Transverse colon (tissue), 4 donors: ENCODE measurements at places on chromosomes 6 and 20.

GRCh38 chr6:134678436-134678889, 271.4 kb downstream of the ALDH8A1 start:
- DNase-seq: peak; percentile 86

DNA sequence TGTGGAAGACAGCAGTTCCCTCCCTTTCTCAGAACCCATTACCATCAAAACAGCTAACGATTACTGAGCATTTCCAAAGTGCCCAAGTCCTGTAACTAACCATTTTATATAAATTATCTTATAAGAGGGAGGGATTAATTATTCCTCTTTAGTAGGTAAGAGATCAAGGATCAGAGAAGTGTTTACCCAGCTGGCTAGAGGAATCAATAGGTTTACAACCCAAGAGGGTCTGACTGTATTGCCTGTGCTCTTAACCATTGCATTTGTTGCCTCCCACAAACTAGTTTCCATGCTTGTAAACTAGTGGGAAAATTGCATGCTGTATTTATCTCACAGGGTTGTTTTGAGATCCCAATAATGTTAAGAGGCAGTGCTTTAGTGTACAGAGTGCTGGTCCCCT, 3.7 kb upstream of the DBNDD2 start:
- DNase-seq: no peak

GRCh38 chr20:46206025-46206424, 87.9 kb downstream of the CD40 start:
- DNase-seq: peak; percentile 29

- DNase-seq: no peak
These were observed 5.0 kb downstream of the BEND6 start for GRCh38 chr6:56959938-56960337.

DNA sequence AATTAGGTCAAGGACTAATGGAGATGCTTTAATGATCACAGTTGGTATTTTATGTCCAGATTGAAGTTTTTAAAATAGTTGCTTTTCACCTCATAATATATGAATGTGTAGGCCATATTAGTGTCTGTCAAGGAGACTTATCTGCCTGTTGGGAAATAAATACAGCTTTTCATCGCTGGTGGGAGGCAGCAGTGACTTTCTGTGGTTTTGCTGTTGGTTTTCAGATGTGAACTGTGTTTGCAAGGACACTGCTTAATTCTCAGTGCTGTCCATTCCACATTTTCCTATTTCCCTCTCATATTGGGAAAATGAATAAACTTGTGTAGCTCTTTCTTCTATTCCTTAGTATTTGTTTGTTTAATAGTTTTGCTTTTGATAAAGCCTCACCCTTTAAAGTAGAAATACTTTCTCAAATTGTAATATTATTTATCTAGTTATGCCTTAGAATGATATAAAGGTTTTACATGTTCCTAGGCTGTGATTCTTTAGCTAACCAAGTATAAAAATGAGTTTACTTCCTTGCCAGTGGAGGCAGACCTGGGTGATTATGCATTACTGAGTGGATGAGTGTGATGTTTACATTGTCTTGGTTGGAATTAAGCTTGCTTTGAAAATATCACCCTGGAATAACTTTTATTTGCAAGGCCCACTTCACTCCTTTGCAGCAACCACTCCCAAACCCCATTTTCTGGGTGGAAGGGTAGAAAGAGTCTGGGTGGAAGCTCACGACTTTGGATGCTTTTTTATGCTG, 3.3 kb downstream of the PLCB4 start:
- DNase-seq: no peak

GRCh38 chr6:55014321-55015088, 159.8 kb upstream of the HCRTR2 start:
- DNase-seq: no peak

- DNase-seq: no peak
These were observed 1.2 kb upstream of the SPATS1 start for GRCh38 chr6:44341095-44341890.

- no peak for DNase-seq
These were observed 243.5 kb downstream of the TMEM242 start for GRCh38 chr6:157079771-157080170.

DNA sequence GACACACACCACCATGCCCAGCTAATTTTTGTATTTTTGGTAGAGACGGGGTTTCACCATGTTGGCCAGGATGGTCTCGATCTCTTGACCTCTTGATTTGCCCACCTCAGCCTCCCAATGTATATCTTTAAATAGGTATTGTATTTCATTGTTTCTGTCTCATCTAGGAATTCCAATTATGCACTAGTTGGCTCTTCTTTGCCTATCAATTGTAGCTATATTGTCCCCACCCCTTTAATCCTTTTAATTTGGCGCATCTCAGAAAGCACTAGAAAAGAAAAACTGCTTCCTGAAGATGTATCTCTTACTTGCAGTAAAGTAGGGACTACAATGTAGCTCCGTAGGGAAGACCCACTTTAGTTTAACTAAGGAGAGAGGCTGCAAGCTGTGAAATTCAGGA, 10.5 kb upstream of the MAVS start:
- DNase-seq: no peak

GRCh38 chr20:63536241-63536977, 767 bp downstream of the PTK6 start:
- peak; percentile 46 for DNase-seq

DNA sequence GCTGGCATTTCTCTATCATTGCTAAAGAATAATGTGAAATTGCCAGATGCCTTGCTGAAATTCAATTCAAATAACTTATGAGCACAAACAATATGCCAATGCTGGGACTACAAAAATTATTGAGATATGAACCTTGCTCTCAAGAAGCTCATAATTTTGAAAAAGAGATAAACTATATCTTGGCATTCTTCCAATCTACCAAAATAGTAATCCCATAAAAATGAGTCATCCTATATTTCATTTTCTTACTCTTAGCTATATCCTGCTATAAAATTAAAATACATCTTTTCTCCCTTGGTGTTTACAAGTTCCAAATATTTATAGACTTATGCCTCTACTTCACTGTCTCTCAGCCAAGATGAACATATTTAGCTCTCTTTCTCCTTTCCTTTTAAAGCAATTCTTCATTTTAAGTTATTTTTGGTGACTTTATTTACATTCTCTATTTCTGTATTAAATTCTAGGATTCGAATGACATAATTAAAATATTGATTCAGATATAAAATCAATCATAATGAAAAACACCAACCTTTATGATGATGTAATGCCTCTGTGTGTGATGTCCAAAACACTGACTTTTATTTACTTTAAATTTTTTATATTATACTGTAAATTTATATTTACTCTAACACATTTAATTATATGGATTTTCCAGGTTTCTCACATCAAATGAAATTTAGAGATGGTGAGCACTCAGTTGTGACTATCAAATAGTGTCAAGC, 152.6 kb downstream of the CDK19 start:
- no peak for DNase-seq

- DNase-seq: no peak
These were observed 25.3 kb upstream of the HECA start for GRCh38 chr6:139109558-139109957.

DNA sequence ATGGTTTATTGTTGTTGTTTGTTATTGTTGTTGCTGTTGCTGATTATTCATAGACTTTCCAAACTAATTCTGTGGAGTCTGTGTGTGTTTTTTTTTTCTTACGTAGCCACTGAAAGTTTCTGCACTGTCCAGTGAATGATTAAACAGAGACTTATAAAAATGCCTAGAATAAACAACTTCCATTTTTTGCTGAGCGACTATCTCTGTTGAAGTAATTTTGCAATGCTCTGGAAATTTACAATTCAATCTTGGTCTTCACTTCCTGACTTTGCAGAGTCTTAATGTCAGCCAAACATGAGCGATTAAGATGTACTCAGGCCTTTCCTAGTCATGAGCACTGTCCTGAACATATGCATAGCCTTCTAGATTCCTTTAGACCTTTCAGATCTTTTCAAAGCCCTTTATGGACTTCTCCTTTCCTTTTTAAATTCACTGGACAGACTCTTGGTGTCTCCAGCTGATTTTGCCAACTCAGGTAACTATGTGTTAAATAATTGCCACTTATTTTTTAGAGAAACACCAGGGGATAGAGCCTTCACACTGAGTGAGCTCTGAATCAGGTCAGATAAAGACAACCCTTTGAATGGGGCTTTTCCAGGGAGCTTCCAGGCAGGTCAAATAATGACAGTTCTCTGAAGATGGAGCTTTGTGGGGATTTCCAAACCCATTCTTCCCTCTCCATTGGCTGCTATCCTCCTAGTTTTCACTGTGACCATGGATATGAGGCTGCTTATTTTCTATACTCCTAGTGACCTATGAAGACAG, 622.8 kb upstream of the EPHA7 start:
- DNase-seq: no peak

- no peak for DNase-seq
These were observed 374.9 kb upstream of the NOX3 start for GRCh38 chr6:155830531-155830930.

DNA sequence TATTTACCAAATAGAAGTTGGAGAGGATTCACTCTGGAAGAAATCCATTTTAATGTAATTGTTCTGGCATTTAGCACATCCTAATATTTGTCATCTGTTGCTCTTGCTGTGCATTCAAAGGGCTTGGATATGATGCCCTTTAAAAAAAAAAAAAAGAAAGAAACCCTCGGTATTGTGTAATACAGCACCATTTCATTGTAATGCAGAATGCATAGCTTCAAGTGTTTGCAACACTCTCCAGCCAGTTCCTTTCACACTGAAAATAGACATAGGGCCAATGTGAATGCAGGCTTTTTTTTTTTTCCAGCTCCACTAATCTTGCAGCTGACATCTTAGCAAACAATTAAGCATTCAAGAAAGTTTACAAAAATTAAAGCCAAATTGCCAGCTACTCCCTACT, 197.4 kb upstream of the POU3F2 start:
- no peak for DNase-seq

- DNase-seq: no peak
These were observed 745 bp upstream of the AGPAT1 start for GRCh38 chr6:32176476-32177182.
